Stimulated activated CD4-positive, alpha-beta T cell treated with anti-CD3 and anti-CD28 coated beads, Interleukin-12 subunit alpha, Interleukin-12 subunit beta, amount 100 ng/mL, for 48 hours (primary cell): ENCODE measurements at places on chromosomes 1 and 21.

- DNase-seq, result no peak
These were observed 921.5 kb downstream of the TTLL7 start for GRCh38 chr1:83077411-83077810.

- no peak for DNase-seq
These were observed 173.3 kb downstream of the RUNX1 start for GRCh38 chr21:34875830-34876229.

DNA sequence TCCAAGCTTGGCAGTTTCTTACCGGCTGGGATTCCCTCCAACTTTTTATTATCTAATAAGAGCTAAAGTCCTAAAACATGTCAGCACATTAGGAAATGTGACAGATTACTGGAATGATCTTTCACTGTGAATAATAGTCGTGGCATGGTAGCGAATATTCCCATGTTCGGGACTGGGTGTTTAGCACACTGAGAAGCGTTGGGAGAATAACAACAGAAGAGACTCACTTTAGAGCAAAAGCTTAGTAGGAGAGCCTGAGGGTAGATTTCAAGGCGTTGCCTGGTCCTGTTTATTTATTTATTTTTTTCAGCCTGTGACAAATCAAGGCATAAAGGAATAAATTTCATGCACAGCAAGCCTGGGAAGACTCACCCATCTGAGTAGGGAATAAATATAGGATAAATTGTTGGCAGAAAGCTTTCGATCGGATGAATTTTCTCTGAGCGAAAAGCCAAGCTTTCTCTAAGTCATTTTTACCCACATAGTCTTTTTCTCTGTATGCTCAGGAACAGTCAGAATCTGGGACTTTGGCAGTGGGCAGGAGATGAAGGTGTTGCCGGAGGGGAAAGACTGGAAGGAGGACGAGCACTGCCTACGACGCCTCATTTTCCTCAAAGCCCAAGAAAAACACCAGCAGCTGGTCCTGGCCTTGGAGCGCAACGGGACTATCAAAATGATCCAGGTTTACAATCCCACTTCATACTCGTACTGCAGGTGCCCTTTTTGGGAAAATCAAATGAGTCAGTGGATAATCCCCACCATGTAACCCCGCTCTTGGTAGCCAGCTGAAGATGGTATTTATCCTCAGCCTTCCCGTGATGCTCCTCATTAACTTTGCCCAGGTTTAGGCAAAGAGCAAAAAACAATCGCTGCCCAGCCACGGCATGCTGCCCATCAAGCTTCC is 97.2 kb downstream of the WDR64 start:
- DNase-seq, result no peak

DNA sequence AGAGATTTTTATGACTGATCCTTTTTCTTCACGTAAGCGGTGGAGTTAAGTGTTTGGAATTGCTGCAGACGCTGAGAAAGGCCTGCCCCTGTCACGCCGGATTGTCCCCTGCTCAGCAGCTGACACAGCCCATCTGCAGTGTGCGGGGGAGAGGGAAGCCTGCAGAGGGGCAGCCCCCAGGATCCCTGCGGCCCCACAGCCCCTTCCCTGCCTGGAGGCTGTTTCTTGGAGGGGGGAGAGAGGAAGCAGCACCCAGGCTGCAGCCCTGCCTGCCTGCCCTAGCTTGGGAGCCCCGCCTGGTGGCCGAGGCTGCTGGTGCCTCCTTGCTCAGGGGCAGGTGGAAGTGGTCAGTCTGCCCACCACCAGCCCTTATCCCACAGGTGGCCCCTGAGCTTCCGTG is 50.7 kb downstream of the PRDM16 start:
- DNase-seq, result no peak

DNA sequence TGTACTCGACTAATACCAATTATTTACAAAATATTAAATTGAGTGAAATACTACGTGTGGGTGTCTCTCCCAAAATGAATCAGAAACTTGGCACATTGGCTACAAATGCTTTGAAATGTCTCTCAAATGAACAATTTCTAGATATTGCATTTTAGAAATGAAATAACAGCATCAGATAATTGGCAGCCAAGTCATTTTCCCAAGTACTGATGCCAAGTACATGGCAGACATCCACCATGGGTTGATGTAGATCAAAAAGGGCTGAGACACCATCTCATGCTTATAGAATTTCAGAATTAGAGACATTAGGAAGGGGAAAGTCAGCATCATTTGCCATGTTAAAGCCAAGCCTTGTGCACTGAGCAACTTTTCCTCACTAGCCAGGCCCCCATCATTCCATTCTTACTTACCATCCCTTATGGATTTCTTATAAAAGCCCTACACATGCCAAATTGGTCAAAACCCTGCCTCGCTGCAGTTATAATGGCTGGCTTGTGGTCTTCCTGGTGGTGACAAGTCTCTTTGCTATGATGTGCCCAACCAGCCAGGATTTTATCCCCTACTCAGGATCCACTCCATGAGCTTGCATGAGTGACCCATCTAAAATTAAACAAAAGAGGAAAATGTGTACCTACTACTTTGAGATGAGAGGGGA is 73.1 kb downstream of the GREM2 start:
- DNase-seq, result no peak

GRCh38 chr1:34907487-34908090 is 21.9 kb downstream of the DLGAP3 start:
- DNase-seq, result no peak

GRCh38 chr1:213657013-213657412 is 330.8 kb upstream of the PROX1 start:
- no peak for DNase-seq

DNA sequence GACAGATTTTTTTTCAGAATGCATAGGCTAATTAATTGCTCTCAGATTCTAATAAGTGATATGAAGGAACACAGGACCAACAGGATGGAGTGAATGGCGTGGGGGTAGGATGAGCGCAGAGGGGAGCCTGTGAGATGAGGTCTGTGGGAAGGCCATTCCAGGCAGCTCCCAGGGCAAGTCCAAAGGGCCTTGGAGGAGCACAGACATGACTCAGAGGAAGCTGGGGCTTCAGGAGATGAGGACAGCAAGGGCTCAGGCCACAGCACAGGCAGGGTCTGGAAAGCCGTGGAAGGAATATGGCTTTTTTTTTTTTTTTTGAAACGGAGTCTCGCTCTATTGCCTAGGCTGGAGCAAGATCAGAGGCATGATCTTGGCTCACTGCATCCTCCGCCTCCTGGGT is 35.1 kb downstream of the FMN2 start:
- no peak for DNase-seq

GRCh38 chr1:150410582-150411101 is 46.7 kb downstream of the RPRD2 start:
- no peak for DNase-seq

- DNase-seq, result no peak
These were observed 353.3 kb downstream of the PBX1 start for GRCh38 chr1:164912290-164912689.

GRCh38 chr1:7826363-7826762 is 26.5 kb downstream of the UTS2 start:
- DNase-seq, result no peak

- DNase-seq, result no peak
These were observed 15.3 kb upstream of the ZNF644 start for GRCh38 chr1:91036894-91037829.

DNA sequence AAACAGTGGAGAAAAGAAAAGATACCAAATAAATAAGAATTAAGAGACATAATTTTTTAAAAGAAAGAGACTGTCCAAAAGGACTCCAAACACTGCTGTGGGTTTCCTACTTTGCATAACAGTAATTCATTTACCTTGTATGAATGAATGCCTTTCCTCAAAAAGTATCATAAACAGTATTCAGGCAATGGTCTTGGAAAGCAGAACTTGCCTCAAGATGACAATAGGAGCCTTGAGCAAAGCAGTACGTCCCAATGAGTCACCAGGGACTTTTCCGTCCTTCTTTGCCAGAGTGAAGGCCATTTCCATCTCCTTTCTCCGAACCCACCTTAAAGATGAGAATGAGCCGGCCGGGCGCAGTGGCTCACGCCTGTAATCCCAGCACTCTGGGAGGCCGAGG is 186.4 kb downstream of the ZBTB18 start:
- no peak for DNase-seq
